Psoas muscle (tissue), 8 donors: ENCODE measurements at places on chromosomes 11 and 22. TPM values are rescaled to one million over a fixed set of nuclear protein-coding genes. Genes with fewer than 3 reads are reported as not detected.

CEP126 gene
- 0.21 TPM for polyA plus RNA-seq

CSNK2A3 gene
- 1.5 TPM for polyA plus RNA-seq

TRIM44 gene
- polyA plus RNA-seq: 32.2 TPM

API5 gene
- 27.9 TPM for polyA plus RNA-seq

OR10A2 gene
- not detected for polyA plus RNA-seq

FAM76B gene
- 4.4 TPM for polyA plus RNA-seq

SAA1 gene
- 7.3 TPM for polyA plus RNA-seq

KLHL35 gene
- polyA plus RNA-seq: 4.1 TPM

FBXO3 gene
- polyA plus RNA-seq: 13.4 TPM

DBX1 gene
- not detected for polyA plus RNA-seq

SLC25A18 gene
- polyA plus RNA-seq: 5.7 TPM

SYCE3 gene
- polyA plus RNA-seq: not detected

DNA sequence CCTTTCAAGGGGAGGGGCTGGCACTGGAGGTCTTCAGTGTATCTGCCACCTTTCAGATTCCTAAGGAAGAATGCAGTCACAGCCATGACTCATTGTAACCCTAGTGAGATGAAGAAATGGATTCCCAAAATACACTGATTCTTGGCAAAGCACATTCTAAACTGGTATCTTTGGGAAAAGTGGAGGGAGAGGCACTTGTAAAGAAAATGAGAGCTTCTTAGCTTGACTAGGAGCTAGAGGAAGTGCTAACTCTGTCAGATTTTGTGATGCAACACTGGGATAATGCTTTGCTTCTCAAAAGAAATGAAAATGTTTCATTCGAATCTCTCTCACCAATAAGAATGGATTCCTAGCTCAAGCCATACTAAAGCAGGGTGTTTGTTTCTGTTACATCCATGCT lies 14.3 kb downstream of the NRIP3 start:
- DNase-seq: no peak

GRCh38 chr22:47114813-47115517 lies 352.5 kb downstream of the TBC1D22A start:
- no peak for DNase-seq

- peak; percentile 29 for DNase-seq
These were observed 396 bp downstream of the OSBP start for GRCh38 chr11:59615120-59615636.

GRCh38 chr11:35235936-35236666 lies 97.1 kb downstream of the CD44 start:
- DNase-seq: no peak

DNA sequence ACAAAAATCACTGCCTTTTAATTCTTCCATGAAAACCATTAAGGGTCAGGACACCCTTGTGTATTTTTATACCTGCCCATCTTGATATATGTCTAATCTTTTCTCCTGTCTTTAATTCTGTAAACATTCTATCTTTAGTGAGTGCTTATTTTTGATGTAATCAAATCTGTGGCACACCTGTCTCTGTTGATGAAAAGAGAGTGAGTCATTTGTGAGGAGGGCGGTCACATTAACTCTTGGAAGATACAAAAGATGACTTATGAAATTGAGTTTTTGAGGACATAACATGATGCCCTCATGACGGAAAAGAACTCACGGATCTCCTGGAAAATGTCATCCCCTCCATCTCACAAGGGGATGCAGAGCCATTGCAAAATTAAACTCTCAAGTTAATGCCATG lies 206.5 kb upstream of the PGR start:
- DNase-seq: no peak

DNA sequence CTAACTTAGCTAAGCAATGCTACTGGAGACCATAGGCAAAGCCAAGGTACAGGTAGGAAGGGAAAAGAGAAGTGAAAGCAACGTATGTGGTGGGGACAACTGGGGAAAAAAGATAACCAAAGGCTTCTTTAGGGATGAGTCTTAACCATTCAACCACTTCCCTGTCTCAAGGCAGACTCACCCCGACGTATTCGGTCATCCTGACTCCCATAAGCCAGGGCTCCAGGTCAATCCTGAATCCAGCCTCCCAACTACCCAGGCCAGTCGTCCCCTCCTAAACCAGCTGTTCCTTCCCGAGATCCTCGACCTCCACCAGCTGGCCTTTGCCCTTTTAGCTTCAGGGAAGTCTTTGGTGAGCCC lies 330 bp downstream of the ACP2 start:
- no peak for DNase-seq

DNA sequence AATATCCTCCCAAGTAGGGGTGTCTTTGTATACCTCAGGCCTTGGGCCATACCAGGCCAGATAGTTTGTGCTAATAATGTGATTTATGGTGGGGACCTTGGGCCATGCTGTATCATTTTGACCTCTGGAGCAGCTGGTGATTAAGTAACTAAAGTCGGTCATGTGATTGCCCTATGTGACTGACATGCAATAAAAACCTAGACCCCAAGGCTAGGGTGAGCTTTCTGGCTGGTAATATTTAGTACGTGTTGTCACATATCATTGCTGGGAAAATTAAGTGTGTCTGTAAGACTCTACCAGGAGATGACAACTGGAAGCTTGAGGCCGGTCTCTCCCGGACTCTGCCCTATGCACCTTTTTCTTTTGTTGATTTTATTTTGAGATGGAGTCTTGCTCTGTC lies 12.6 kb upstream of the TFIP11 start:
- no peak for DNase-seq

GRCh38 chr22:46801826-46802607 lies 39.6 kb downstream of the TBC1D22A start:
- no peak for DNase-seq

DNA sequence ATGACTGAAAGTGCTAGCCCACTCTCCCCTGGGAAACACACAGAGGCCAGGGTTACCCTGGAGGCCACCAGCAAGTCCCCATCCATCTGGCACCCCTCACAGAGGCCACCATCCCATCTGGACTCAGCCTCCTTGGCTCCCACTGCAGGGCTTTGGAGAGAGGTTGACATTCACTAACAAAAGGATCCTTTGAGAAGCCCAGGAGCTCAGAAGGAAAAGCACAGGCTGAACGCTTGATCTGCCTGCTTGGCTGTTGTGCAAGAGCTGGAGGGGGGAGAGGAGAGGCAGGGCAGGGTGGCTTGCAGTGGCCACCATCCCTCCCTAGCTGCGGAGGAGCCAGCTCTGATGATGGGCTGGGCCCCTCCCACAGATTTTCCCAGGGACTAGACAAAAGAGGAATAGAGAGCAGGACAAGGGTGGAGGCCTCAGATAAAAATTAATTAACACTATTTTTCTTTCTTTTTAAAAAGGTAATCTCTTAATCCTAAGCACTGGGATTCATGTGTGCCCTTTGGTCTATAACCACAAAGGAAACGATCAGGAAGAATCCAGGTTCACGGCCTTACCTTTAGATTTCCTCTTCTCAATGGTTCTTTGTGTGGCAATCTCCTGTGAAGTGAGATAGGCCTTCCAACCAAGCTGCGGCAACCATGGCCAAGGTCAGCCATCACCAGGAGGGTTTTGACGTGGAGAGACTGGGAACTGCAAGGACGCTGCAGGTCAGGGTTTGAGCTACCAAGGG lies 154.7 kb downstream of the BARX2 start:
- no peak for DNase-seq

DNA sequence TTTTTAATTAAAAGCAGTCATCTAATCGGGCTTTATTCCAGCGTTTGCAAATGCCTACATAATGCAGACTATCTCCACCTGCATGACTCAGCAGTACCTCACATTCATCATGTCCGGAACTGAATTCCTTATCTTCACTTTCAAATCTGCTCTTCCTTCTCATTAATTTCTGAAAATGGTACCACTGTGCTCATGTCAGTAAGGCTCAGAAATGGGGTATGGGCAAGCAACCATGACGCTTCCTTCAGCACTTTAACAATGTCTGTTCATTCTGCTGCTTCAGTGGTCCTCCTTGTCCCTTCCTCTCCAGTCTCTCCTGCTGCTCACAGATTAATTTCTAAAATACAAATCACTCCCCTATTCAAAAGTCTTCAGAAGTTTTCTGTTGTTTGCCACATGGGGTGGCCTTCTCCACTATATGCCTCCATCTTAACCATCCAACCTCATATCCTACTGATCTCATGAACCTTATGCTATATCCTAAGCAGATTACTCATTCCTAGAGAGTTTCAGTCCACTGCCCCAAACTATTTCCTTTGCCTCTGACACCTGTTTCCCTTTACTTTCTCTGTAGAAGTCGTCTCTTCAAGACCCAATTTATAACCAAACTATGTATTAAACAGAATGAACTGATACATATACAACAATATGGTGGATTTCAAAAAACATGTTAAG lies 7.0 kb downstream of the GTF2H1 start:
- DNase-seq: no peak

GRCh38 chr22:44941207-44941606 lies 68.6 kb downstream of the PHF21B start:
- DNase-seq: peak; percentile 23

DNA sequence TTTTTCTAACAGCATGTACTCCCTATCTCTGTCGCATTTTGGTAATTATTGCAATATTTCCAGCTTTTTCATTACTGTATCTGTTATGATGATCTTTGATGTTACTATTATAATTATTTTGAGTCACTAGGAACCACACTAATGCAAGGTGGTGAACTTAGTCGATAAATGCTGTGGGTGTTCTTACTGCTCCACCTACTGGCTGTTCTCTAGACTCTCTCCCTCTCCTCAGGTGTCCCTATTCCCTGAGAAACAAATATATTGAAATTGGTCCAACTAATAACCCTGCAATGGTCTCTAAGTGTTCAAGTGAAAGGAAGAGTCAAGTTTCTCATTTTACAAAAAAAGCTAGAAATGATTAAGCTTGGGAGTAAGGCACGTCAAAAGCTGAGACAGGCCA lies 10.5 kb downstream of the ARL14EP start:
- no peak for DNase-seq

DNA sequence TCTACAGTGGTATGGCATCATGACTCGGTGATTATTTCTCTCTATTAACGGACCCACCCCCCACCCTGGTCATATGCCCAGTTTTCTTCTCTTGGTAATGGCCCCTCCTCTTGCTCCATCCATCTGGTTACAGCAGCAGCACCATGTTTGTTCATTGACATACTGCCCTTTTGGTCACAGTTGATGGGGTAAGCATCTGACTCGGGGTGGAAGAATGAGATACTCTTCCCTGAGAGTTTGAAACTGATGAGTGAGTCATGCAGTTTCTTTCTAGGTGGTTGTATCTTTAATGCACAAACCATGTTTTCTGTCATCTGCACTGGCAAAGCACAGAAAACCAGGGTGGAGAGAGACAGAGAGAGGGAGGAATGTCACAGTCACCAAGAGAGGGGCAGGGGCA lies 126.0 kb downstream of the SYN3 start:
- no peak for DNase-seq

DNA sequence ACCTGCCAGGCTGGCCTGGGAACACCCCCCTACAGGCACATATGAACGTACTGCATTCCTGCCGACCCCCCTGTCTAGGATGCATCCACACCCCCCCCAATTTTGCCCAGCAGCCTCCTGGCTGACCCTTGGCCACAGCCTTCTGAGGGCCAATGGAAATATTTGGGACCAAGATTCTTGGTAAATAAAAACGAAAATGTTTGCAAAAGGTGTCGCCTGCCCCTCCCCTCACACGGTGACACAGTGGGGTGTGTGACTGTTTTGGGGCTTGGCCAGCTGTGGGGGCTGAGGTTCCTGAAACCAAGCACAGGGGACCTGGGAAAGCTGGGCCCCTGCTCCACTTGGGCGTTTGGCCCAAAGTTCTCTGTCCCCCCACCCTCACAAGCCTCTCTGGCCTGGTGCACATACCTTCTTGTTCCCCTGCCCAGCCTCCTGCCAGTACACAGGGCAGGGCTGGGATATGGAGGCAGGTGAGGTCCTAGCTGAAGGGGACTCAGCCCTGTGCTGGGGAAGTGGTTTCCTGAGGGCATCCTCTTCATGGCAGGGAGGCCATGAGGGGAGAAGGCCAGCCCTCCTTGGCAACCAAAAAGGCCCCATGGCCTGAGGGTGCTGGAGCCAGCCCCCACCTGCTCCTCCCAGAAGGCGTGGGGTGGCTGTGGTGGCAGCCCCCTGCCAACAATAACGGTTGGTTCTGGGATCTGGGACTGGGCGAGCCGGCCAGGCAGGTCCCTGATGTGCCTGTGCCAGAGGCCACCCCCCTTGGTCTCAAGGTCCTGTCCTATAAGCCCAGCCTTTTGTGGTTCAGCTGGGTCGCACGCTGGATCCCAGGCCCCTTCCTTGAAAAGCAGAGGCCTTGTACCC lies 2.1 kb upstream of the CRACR2B start:
- DNase-seq: no peak
